ENCODE measurements at places on chromosomes 1 and 21. TPM values are rescaled to one million over a fixed set of nuclear protein-coding genes. Genes with fewer than 3 reads are reported as not detected.
A peak's percentile ranks its signal among the peaks of the same experiment; 100 is the strongest.

DNA sequence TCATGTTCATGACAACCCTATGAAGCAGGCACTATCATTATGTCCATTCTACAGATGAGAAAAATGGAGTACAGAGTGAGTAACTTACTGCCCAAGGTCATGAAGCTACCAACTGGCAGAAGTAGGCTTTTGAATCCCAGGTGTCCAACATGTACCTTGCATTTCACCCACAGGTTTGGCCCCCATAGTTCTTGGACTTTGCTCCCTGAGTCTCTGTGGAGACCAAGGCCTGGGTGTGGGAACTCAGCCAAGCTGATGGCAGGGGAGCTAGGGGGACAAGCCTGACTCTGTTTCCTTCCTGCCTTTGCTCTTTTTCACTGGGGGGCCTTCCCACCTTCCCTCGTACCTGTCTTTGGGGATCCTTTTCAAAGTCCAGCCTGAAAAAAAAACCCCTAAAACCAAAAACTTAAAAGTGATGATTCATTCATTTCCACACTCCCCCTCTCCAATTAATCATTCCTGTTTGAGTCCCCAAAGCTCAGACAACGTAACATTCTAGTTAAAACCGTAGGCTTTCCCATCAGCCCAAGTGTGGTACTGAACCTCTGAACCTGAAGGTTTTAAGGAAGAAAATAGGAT, 8.5 kb upstream of the TTC22 start:
- H3K27ac ChIP-seq, result no peak overlapping the region
- no peak for DNase-seq
- H3K4me1 ChIP-seq, result no peaks in the 10 kb centered on the region
- H3K27me3 ChIP-seq, result peaks cover 4% of the 10 kb centered on the region

The ZNF678 gene
- 17.3 TPM for total RNA-seq

The FAM110D gene
- total RNA-seq, result 0.93 TPM

The FAM78B gene
- 1.2 TPM for total RNA-seq

GRCh38 chr1:109425391-109426280, 612 bp downstream of the PSMA5 start:
- H3K4me1 ChIP-seq, result peaks cover 6% of the 10 kb centered on the region
- H3K27ac ChIP-seq, result peak overlapping the region; percentile 86
- no peaks in the 10 kb centered on the region for H3K27me3 ChIP-seq

DNA sequence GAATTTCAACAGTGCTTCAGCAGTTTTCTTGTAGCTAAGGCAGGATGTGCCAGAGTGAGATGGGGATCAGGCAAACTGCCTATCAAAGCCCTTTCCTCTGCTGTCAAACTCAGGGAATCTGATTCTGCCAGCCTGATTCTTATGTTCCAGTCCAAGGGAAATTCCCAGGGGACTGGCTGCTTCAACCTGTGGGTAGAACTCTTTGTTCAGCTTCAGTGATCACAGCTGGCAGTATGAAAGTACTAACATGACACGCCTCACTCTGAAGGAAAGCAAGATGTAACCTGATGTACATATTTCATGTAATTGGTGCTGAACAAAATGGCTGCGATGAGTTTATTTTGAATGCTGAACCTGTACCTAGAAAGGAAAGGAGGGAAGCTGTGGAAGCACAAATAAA, 40.1 kb upstream of the SLC5A9 start:
- DNase-seq, result no peak
- H3K36me3 ChIP-seq, result no peaks in the 10 kb centered on the region
- no peak overlapping the region for H3K4me3 ChIP-seq
- H3K27ac ChIP-seq, result no peak overlapping the region
- H3K27me3 ChIP-seq, result no peaks in the 10 kb centered on the region
- no peaks in the 10 kb centered on the region for H3K4me1 ChIP-seq

DNA sequence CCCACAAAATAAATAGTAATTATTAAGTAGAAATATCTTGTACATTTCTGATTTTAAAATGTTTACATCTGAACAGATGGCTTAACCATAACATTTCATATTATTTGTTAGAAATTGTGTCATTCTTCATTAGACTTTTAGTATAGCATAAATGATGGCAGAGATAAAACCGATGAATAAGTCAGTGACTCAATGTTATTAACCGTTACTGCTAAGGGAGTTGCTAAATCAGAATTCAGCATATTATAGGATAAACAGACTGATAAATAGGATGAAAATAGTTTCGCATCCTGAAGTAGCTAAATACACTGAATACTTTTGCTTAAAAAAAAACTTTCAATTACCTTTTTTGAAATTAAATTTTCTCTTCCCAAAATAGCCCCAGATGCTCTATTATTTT, 610.6 kb upstream of the ZP4 start:
- no peak overlapping the region for H3K27ac ChIP-seq
- H3K4me1 ChIP-seq, result no peaks in the 10 kb centered on the region
- no peaks in the 10 kb centered on the region for H3K27me3 ChIP-seq
- DNase-seq, result no peak

- no peak overlapping the region for H3K27ac ChIP-seq
- no peak for DNase-seq
- H3K36me3 ChIP-seq, result no peaks in the 10 kb centered on the region
- H3K27me3 ChIP-seq, result no peaks in the 10 kb centered on the region
- H3K4me1 ChIP-seq, result no peaks in the 10 kb centered on the region
These were observed 20.7 kb upstream of the SLC25A33 start for GRCh38 chr1:9518454-9518998.

The LENEP gene
- 0.40 TPM for total RNA-seq

GRCh38 chr1:233505130-233505529, 108.8 kb upstream of the KCNK1 start:
- no peak overlapping the region for H3K4me3 ChIP-seq
- no peaks in the 10 kb centered on the region for H3K4me1 ChIP-seq
- no peaks in the 10 kb centered on the region for H3K36me3 ChIP-seq
- H3K27me3 ChIP-seq, result no peaks in the 10 kb centered on the region

DNA sequence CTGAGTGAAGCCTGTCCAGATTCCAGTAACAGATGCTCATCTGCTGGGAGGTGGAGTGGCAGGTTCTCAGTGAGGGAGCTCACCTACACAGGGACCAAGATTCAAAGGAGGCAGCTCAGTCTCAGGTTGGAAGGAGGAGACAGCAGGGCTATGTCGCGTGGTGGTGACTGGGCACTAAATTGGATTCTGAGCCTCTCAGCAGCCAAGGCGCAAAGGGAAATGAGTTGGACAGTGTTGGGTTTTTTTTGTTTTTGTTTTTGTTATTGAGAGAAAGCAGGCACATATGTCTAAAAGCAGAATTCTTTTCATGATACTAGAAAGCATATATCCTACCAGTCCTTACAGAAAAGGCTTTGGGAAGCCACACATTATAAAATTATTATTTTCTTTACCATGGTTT, 26.2 kb downstream of the UMODL1 start:
- H3K4me1 ChIP-seq, result peaks cover 2% of the 10 kb centered on the region
- H3K27me3 ChIP-seq, result peaks cover 21% of the 10 kb centered on the region
- H3K27ac ChIP-seq, result peak overlapping the region; percentile 44
- no peaks in the 10 kb centered on the region for H3K36me3 ChIP-seq
- no peak for DNase-seq

DNA sequence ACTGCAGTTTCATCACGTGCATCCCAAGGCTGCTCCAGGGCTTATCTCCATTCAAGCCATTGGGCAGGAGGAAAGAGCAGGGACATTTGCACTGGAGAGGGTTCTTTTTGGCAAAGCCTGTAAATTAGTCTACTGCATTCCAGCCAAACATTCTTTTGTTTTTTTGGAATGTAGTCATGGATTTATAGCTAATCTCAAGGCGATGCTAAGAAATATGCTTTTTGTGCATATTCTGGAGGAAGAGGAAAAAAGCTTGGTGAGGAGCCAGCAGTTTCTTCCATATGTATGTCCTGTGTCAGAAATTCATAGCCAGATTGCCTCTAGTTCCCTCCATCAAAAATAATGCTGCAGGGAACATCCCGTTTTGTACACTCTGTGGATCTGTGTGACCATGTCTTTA, 221.4 kb downstream of the BACH1 start:
- H3K4me3 ChIP-seq, result no peak overlapping the region
- no peaks in the 10 kb centered on the region for H3K4me1 ChIP-seq
- H3K36me3 ChIP-seq, result no peaks in the 10 kb centered on the region
- H3K27ac ChIP-seq, result no peak overlapping the region

DNA sequence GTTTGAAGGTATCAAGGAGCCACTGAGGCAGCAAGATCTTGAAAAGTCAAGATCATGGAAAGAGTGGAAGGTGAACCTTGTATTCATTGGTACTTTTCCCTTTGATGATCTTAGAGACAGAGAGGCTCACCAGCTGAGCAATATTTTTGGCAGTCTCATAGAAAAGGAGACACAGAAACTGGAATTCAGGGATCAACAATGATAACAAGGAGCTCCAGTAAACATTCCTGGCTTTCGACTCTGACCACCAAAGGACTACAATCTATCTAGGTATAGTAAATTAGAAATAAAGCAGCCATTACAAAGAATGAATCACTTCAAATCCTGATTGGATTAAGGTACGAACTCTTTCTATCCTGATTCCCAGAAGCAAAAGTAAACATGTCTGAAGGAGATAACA, 615.4 kb downstream of the KIF26B start:
- H3K36me3 ChIP-seq, result no peaks in the 10 kb centered on the region
- H3K27me3 ChIP-seq, result no peaks in the 10 kb centered on the region
- no peak for DNase-seq
- H3K4me3 ChIP-seq, result no peak overlapping the region

DNA sequence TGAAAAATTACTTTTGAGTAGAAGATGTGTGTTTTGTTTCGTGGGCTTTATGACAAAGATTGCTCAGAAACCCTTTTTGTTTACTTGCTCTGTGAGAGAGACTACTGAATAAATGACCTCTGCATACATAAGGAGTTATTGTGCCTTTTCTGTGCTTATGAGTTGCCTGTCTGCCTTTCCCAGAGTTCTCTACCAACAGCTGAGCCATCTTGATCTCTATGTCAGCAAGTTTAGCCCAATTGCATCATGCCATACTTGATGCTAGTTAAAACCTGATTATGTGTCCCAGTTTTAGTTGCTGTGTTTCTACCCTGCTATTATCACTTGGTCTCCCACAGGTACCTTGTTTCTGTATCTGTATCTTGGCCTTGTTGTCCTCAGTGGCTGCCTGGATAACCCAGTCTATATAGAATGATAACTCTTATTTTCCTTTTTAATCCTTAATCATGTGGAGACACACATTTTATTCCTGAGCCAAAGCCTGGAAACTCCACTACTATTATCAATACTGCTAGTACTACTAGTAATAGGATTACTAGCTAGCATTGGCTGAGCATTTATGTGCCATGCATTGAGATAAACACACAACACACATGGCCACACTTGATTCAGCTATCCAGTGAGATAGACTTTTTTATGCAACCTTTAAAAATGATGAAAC, 28.7 kb upstream of the GNG12 start:
- no peak overlapping the region for H3K27ac ChIP-seq
- DNase-seq, result no peak
- H3K36me3 ChIP-seq, result no peaks in the 10 kb centered on the region
- no peak overlapping the region for H3K4me3 ChIP-seq
- no peaks in the 10 kb centered on the region for H3K4me1 ChIP-seq

GRCh38 chr1:99600782-99601181, 45.1 kb upstream of the PALMD start:
- H3K4me3 ChIP-seq, result no peak overlapping the region
- H3K27me3 ChIP-seq, result no peaks in the 10 kb centered on the region
- no peak overlapping the region for H3K27ac ChIP-seq

The TGFB2 gene
- 37.2 TPM for total RNA-seq

- no peak overlapping the region for H3K27ac ChIP-seq
- DNase-seq, result no peak
- no peak overlapping the region for H3K4me3 ChIP-seq
- no peaks in the 10 kb centered on the region for H3K27me3 ChIP-seq
- peaks cover 4% of the 10 kb centered on the region for H3K36me3 ChIP-seq
These were observed 22.0 kb downstream of the SLC16A1 start for GRCh38 chr1:112933820-112934571.

DNA sequence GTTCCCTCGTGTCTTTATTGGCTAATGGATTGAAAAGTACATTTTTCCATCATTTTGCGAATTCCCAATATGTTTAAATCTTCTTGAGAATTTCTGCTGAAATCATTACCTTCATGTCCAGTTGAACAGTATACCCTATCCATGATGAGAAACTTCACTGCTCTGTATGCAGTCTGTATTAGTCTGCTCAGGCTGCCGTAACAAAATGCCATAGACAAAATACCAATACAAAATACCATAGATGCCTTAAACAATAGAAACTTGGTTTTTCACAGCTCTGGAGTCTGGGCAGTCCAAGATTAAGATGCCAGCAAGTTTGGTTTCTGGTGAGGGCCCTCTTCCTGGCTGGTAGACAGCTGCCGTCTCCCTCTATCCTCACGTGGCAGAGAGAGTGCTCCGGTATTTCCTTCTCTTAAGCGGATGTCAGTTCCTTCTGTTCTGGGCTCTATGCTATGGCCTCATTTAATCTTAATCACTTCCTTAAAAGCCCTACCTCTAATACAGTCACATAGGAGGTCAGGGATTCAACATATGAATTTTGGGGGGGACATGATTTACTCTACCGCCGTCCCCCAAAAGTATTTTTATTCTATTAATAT, 27.0 kb downstream of the CXADR start:
- no peaks in the 10 kb centered on the region for H3K4me1 ChIP-seq
- no peak overlapping the region for H3K4me3 ChIP-seq
- H3K27ac ChIP-seq, result no peak overlapping the region

Measured in muscle of leg (tissue), 16 donors.